ENCODE measurements at places on chromosomes 5 and 9.

DNA sequence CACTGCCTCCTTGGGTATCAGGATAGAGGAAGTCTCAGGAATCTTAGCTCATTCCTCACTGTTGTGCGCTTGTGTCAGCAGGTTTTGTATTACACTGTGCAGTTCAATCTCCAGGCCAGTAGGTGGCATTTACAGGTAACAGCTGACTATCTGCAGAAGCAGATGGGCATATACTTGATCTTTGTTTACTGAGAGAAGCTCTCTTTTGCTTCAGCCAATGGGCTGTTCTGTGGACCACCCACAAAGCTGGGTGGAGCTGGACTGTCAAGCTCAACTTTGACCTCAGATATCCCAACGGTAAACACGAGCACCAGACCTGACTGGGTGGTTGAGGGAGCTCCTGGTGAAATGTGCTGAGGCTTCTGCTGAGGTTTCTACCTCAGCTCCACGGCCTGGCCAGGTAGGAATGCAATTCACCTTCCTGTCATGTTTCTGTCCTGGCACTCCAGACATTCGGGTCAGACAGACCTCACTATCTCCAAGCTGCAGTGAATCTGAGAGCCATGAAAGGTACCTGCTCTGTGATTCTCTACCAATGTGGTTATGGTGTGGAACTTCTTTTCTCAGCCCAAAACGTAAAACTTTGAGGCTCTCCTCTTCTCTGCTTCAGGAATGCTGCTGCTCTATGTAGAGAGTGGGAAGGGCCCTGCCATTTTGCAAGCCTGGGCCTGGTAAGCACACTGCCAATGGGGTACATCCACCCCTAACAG, 167.9 kb upstream of the ACTBL2 start:
- peak; percentile 16 for DNase-seq

GRCh38 chr9:15482146-15482545, 28.6 kb downstream of the PSIP1 start:
- DNase-seq = no peak

GRCh38 chr5:58359981-58360380, 99.9 kb downstream of the PLK2 start:
- no peak for DNase-seq

- DNase-seq = no peak
Measured at GRCh38 chr9:65426231-65426630, 141.2 kb upstream of the FOXD4L5 start.

DNA sequence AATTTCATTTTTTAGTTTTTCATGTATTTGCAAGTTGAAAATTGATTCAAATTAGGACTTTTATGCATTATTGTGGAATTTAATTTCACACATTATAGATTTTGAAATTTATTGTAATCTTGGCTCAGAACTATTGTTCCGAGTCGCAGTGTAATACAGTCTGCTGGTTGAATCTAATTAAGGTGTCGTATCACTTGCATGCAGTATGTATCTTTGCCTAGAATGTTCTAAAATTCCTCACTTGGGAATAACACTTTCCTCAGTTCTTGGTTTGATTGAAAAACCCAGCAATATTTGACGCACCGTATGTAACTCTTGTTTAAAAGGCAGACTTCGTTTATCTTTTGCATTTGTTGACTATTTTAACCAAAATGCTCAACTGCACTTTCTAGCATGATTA, 49.4 kb downstream of the MELK start:
- no peak for DNase-seq

Measured in GM12878 (cell line).